ENCODE measurements at places on chromosomes 3 and 15. TPM values are rescaled to one million over a fixed set of nuclear protein-coding genes. Genes with fewer than 3 reads are reported as not detected.
A peak's percentile ranks its signal among the peaks of the same experiment; 100 is the strongest.

The TUSC2 gene
- total RNA-seq: 18.1 TPM

The GOLGA6D gene
- not detected for total RNA-seq

The FEZF2 gene
- not detected for total RNA-seq

The SHISA5 gene
- total RNA-seq: 59.4 TPM

The TRIM71 gene
- not detected for total RNA-seq

The CTSH gene
- total RNA-seq: 109 TPM

DNA sequence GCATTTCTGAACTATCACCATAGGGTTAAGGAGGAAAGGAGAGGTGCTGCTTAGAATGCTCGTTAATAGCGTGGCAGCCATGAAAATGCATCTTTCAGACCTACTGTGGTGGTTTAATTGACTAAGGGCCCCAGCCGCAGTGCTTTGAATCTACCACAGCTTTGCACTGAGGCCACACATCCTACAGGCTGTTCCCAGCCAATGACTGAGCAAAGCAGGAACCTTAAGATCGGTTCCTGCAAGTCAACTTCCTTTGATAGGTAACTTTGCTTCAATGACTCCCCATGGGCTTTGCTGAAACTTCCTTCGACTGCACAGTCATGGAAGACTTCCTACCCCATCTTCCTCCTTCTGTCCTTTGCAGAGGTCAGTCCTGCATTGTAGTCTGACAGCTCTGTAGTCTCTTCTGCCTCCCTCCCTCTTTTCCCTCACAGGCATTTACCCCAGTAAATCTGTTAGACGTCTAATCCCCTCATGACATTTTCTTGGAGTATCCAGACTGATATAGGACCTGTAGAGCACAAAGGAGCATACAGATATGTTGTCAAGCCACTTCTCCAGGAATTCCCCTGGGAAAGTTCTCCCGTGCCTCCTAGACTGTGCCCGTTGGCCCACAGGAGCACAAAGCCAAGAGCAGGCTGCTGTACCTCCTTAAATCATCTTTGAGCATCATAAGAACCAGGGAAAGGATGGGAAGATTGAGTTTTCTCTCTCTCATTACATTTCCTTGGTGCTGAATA is 2.6 kb upstream of the BCL2A1 start:
- DNase-seq: no peak

- DNase-seq: peak; percentile 34
Measured at GRCh38 chr3:74750901-74751300, 136.4 kb upstream of the CNTN3 start.

- peak; percentile 52 for DNase-seq
Measured at GRCh38 chr3:39154280-39155021, 1.1 kb upstream of the CSRNP1 start.

DNA sequence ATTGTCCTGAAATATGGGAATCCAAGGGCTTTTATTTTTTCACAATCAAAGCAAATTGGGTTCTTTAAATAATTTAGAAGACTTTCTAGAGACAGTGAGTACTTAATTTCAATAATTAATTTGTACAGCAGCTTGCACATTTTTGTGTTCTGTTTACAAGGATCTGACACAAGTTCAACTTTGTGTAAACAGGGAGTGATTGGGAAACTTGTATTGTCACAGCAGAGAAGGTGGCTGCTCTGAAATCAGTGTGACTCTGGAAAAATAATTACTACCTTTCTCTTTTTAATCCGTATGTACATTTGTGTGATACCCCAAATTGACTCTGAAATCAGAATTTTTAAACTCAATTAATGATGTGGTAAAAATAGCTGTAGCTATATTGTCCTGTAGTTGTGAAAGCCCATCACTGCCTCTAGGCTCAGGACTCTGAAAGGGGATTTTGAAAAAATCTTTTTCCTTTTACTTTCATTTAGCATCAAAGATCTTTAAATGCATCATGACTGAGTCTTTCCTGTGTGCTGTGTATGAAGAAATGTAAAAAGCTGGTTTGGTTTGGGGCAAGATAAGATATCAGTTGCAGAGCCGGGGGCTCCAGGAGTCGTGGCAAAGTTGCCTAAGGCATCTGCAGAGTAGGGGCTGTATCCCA is 45.1 kb downstream of the MFSD1 start:
- no peak for DNase-seq

DNA sequence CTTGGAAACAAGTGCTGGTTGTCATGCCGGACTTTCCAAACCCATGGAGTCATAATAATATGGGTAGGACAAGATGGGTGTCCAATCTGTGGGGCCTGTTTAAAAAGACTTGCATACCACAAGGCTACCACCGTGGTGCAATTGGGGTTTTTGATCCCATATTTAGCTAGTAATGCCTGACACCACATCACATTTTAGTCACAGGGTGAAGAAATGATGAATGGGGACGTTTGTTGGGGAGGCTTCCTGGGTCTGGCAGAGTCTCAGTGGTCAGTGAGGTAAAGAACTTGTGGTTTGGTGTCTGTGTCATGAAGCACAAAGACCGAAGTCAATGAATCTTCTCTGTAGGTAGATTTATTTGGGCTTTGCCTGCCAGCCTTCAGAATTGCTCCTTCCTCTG is 31.0 kb downstream of the P3H2 start:
- no peak for DNase-seq

GRCh38 chr15:40743921-40744814 is 10.9 kb downstream of the RMDN3 start:
- no peak for DNase-seq

- no peak for DNase-seq
Measured at GRCh38 chr15:87767516-87767915, 489.0 kb downstream of the NTRK3 start.

DNA sequence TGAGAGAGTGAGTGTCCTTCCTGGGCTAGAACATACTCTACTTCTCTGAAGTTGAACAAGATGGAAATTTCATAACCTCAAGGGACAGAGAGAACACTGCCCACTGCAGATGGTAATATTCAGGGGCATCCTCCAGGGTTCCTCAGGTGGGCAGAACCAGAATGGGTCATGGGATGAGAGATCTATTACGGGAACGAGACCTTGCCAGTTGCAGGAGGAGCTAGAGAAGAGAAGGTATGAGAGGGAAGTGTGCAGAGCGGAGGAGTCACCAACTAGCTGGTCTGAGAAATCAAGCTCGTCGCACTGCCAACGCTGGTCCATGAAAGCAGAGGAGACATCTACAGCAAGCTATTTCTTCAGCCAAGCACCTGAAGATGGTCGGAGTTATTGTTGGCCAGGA is 184.7 kb downstream of the TJP1 start:
- no peak for DNase-seq

DNA sequence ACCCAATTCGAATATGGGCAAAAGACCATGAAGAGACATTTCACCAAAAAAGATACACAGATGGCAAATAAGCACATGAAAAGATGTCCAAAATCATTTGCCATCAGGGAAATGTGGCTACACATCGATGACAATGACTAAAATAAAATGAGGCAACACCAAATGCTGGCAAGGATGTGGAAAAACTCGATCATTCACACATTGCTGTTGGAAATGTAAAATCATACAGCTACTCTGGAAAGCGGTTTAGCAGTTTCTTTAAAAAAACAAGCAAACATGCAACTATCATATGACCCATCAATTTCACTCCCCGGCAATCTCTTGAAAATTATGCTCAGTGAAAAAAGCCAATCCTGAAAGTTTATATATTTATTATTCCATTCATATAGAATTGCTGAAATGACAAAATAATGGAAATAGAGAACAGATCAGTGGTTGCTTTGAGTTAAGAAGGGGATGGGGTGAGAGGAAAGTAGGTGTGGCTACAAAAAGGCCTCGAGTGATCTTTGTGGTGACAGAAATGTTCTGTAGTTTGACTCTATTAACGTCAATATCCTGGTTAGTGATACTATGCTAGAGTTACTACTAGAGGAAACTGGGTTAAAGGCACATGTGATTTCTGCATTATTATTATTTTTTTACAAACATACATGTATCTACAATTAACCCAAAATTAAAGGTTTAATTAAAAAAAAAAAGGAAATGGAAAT is 45.0 kb downstream of the DLG1 start:
- DNase-seq: no peak

DNA sequence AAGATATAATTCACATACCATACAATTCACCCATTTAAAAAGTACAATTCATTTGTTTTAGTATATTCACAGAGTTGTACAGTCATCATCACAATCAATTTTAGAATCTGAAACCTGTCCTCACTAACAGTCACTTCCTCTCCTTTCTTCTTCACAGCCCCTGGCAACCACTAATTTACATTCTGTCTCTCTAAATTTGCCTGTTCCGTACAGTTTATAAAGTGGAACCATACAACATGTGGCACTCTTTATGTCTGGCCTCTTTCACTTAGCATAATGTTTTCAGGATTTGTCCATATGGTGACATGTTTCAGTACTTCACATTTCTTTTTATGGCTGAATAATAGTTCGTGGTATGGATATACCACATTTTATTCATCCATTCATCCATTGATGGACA is 22.7 kb downstream of the ERICH6 start:
- no peak for DNase-seq

DNA sequence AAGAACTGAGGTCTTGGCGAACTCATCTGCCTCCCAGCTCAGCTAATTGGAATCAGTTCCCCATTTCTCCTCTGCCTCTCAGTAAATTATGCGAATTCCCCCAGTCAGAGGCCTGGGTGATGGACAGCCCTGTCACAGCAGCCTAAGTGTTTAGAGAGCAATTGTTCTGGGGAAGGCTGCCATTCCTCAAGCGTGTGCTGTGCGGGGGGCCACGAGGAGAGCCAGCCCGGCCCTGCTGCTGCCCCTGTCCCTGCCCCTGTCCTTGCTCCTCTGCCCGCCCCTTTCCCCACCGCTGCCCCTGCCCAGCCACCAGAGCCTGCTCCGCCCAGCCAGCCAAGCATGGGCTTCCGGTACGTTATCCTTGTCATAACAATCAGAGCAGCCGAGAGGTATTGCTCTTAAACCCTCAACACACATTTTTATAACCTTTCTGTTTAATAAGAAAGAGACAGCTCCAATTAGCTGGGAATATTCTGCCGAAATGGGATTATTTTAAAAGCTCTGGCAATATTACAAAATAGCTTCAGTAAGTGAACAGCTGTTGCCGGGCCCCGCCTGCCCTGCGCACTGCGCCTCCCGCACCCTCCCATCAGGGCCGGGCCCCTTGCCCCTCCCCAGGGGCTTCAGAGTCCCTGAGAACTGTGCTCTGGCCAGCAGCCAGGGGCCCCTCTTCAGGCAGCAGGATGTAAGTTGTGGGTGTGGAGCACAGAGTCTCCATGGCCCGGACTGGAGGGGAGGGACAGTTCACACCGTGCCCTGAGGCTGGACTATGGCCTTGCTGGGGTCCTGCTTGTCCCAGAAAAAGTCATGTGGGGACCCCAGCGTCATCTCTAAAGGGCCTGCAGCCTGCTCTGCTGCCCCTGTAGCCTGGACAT is 12.4 kb upstream of the CACNA2D2 start:
- DNase-seq: no peak

- no peak for DNase-seq
Measured at GRCh38 chr3:12381199-12381598, 92.3 kb downstream of the PPARG start.

DNA sequence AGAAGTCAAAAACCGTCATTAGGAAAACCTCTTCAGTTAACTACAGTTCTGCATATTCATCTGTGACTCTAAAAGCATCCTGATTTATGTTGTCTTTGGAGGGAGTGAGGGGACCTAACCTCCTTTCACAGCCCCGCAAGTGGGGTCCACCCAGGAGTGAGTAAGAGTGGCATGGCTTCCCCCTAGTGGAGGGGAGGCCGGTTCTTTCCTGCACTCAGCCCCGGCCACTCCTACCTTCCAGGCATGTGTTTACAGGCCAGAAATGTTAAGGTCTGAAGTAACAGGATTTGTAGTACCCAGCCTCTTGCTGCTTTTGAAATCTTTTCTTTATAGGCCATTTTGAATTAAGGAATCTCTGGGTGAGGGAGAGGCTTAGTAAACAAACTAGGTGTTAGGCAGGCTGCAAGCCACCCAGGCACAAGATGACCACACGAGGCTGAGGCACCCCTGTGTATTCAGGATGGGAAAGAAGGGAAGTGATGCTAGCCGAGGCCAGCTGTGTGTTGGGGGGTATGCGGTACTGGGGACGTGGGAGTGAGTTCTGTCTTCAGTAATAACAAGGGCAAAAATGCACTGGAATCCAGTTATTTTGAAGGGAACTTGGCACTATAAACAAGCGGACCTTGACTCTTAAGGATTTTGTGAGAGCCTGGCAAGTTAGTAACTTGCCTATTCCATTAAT is 50.5 kb downstream of the CTDSPL start:
- DNase-seq: no peak

GRCh38 chr15:55195996-55196395 is 745 bp downstream of the RSL24D1 start:
- no peak for DNase-seq

- no peak for DNase-seq
Measured at GRCh38 chr3:77326586-77326985, 286.7 kb downstream of the ROBO2 start.

GRCh38 chr3:184583578-184584451 is 22.2 kb downstream of the EPHB3 start:
- no peak for DNase-seq

DNA sequence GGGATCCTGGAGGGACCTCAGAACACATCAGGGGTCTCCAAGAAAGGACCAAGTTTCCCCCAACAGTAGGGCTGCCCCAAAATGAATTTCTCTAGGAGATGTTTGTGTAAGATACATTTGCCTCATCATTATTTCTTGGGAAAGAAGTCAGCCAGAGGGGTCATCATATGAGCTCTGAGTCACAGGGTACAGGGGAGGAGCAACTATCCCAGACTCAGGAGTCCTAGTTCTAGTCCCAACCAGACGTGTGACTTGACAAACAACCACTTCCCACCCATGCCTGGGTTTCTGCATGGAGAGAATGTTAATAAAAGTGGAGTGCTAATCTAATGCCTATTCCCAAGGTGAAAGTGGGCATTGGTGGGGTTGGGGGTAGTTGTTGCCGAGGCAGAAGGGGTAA is 144.1 kb downstream of the ALDH1A2 start:
- no peak for DNase-seq

GRCh38 chr3:138941259-138941885 is 5.6 kb downstream of the FOXL2 start:
- no peak for DNase-seq

DNA sequence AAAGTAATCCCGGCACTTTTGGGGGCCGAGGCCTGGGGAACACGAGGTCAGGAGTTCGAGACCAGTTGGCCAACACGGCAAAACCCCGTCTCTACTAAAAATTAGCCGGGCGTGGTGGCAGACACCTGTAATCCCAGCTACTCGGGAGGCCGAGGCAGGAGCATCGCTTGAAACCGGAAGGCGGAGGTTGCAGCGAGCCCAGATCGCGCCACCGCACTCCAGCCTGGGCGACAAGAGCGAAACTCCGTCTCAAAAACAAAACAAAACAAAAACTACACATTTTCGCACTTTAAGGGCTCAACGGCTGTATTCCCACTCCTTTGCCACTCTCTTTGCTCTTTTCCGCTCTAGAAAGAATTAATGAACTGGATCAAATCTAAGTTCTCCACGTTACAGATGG is 763 bp upstream of the TRNT1 start:
- no peak for DNase-seq

Measured in pancreas (tissue), 10 donors.